NCI-H460 (cell line): ENCODE measurements at places on chromosomes 16 and 17. TPM values are rescaled to one million over a fixed set of nuclear protein-coding genes. Genes with fewer than 3 reads are reported as not detected.

GRCh38 chr17:76659928-76660655 is 16.5 kb upstream of the ST6GALNAC1 start:
- peak; percentile 45 for DNase-seq

DNA sequence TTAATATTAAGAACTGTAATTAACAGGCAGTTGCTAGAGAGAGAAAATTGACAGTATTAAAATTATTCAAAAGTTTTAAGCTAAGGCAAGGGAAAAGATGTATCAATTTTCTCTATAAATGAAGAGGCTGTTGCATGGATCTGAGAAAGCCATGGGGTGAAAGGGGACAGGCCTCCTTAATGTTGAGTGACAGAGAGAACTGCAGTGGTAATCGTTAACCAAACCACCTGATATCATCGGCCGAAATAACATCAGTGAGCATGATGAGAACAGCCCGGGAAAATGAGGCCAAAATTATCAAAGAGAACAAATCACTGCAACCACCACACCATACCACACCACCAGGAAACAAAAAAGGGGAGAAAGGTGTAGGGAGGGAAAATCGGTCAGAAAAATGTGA is 3.6 kb downstream of the ZNF423 start:
- DNase-seq = no peak

- DNase-seq = no peak
Observed at GRCh38 chr17:67280279-67280678, 35.3 kb upstream of the HELZ start.

DNA sequence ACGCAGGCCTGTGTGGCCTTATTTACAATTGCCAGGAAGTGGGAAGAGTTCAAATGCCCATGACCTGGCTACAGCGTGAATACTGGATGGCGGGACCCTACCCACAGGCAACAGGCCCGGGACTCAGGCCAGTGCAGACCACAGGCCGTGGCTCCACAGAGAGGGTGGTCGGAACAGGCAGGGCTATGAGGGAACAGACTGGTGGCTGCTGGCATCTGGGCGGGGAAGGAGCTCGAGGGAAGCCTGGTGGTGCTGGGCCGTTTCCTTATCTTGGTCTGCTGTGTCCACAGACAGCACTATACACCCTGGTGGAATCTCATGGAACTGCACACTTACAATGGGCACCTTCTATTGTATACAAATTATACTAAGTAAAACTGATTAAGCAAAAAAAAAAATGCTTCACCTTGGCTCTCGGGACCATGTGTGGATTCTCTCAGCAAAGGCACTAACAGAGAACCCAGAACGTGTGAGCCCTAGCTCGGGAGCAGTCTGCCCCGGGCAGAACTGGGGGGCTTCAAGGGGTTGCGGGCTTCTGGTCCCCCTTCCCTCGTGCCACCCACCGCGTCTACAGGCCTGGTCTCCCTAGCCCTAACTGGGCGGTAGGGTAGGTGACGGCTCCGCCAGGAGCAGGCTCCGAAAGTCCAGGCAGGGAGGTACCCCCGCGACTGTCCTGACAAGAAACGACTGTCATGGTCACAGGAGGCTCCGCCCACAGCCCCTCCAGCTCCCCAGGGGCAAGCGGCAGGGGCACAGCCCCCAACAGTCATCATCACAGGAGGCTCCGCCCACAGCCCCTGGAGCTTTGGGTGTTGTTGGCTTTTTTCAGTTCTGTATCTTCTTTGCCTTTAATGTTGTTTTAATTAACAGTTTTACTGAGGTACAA is 21.8 kb downstream of the CEP131 start:
- peak; percentile 68 for DNase-seq

DNA sequence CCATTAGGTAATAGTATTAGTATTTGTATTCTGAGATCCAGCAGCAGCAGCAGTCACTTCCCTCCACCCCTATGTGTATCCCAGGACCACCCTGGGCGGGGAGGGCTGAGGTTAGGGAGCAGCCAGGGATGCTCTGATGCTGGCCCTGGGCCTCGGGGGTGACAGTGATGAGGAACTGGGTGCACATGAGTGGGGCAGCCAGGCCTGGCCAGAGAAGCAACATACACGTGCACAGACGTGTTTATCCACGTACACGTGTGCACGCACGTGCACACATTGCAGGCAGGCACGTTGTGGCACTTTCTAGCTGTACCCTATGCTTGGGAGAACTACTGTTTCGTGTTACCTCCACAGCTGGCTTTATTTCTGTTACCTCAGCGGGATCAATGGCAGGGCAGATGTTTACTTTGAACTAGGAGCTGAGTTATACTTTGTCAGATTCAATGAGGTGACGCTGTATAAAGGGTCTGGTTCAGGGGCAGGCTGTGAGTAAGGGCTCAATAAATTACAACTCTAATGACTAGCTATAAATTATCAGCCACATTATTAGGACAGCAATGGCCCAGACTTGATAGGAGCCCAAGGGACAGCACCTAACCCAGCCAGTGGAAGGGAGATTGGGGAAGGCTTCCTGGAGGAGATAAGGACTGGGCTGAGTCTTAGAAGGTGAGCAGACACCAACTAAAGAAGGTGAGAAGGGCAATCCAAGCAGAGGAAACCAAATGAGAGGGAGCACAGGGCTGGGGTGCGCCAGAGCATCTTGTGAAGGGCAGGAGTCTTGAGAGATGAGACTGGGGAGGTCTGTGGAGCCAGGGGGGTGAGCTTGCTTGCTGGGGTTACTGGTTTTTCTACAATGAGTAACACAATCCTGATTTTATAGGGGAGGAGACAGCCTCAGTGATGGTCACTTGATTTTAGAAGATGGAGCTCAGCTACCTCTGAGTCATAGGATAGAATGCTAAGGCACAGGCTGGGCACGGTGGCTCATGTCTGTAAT is 22.4 kb upstream of the CA4 start:
- no peak for DNase-seq

- peak; percentile 51 for DNase-seq
Observed at GRCh38 chr16:1414532-1415260, at the start of gene UNKL. Gene UNKL (minus strand): TSS chr16:1414704. CDS start chr16:1414691, 13 bp downstream.

- no peak for DNase-seq
Observed at GRCh38 chr17:42392692-42393415, 4.6 kb upstream of the STAT3 start.

DNA sequence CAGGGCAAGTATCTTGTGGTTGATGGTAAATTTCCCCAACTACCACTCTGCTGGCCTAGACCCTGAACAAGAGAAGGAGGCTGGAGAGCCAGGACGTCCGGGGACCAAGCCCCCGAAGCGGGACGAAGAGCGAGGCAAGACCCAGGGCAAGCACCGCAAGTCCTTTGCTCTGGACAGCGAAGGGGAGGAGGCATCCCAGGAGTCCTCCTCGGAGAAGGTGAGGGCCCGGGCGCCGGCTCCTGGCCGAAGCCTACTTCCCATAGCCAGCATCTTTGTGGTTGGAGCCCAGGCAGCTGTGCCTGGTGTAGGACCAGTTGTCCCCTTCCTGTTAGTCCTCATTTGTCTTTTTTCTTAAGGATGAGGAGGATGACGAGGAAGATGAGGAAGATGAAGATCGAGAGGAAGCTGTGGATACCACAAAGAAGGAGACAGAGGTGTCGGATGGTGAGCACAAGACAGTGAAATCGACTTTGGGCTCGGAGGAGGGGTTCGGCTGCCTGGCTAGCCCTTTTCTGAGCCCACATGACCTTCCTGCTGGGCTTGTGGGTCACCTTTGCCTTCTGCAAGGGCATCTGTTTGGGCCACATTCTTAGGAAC is 11.8 kb downstream of the SETD1A start:
- no peak for DNase-seq

GRCh38 chr17:38702916-38703741 is 1.9 kb upstream of the MLLT6 start:
- no peak for DNase-seq

GRCh38 chr16:17475104-17475503 is 4.3 kb upstream of the XYLT1 start:
- DNase-seq = no peak

GRCh38 chr16:72256398-72257066 is 84.6 kb upstream of the PMFBP1 start:
- no peak for DNase-seq

- DNase-seq = no peak
Observed at GRCh38 chr17:69208640-69209039, 20.0 kb downstream of the ABCA10 start.

- DNase-seq = no peak
Observed at GRCh38 chr17:27367121-27367981, 73.4 kb downstream of the WSB1 start.

DNA sequence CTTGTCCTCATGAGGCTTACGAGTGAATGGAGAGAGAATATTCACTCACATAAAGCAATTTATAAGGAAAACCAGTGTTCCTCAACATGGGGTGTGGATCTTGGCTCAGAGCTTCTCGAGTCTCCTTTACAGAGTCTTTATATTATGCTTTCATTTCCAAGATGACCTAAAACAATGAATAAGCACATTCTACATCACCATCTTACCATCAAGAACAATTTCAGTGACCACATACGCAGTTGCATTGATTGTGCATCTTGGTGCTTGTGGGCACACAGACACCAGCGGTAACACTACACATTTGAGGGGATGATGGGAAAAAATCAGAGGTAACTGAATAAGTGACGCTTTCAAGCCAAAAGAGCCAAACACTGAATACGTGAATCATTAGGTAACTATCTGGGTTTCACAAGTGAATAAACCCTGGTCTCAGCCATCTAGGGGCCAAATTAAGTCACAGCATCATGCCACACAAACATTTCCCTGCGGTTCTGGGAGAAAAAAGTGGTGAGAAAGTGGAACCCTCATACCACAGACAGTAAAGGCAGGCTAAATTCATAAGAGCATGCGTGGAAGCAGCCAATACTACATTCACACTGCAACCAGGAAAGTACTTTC is 9.4 kb downstream of the CWC25 start:
- no peak for DNase-seq

DNA sequence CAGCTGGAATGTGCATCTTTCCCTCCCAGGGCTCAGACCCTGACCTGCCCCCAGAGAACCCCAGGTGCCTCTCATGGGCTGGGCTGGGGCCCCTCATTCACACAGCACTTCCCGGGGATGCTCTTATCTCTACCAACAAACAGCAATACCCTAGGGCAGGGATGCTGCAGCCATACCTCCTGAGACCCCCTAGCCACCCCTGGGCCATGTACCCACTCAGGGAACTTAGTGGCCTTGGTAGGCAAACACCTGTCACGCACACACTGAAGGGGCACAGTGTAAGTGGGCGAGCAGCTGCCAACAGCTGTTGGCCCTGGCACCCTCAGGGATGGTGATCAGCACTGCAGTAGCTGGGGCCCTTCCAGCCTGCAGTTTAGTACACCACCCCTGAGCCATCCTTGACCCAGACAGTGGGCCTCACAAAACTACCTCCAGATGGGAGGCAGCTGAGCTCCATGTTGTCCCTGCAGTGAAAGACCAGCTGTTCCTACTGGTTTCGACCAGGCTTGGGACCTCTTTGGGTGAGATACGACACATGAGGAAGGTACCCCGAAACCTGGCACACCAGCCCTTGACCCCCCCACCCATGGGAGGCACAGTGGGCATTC is 1723.6 kb downstream of the TP53TG3F start:
- DNase-seq = no peak

The RUSF1 gene
- total RNA-seq = 62.6 and 65.3 TPM in 2 replicates

The TM4SF5 gene
- not detected in 2 replicates for total RNA-seq

The MYL11 gene
- not detected in 2 replicates for total RNA-seq

The KRT32 gene
- total RNA-seq = not detected in 2 replicates

The CD300C gene
- 0.10 and 0.26 TPM in 2 replicates for total RNA-seq

The RNU2-1 gene
- not detected in 2 replicates for total RNA-seq

The PDILT gene
- not detected in 2 replicates for total RNA-seq

The HOXB4 gene
- total RNA-seq = 0.67 TPM in 1 of 2 replicates, not detected in the other

The TIGD7 gene
- total RNA-seq = 9.4 and 9.7 TPM in 2 replicates

The RDM1 gene
- 3.2 and 5.2 TPM in 2 replicates for total RNA-seq
